Kasumi-1 (cell line): ENCODE measurements at places on chromosomes 2 and 18.

DNA sequence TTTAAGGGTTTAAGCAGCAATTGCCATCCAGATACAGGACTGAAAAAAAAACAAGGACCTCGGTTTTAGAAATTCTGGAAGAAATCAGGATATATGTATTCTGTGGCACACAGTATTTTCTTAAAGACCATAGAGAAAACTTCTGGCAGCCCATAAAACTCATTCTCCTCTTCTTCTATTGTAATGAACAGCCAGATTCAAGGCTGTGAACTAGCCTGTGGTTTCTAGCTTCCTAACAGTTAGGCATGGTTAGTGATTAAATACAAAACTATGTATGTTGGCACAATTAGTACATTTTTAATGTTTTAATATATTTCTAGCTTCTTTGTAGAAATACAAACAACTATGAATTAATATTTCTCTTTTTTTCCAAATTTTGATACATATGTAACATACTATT lies 555.7 kb downstream of the DSC3 start:
- no peak for DNase-seq

DNA sequence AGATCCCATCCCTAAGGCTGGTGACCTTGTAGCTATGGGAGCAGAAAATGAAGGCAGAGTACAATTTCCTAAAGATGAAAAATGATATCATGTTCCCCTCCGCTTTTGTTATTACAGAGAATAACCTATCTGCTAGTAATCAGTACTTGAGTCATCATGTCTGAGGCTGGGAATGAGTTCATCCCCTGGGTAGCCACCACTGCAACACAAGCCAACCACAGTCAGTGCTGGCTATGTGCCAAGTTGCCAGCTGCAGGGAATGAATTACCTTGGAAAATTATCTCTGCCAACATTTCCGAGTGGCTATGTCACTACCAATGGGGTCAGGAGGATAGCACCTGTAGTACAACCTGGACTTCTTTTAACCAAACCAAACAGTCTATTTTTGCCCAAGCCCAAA lies 1094.7 kb upstream of the DDX18 start:
- DNase-seq: no peak

- no peak for DNase-seq
These were observed 98.2 kb downstream of the TANC1 start for GRCh38 chr2:159066541-159067156.

- DNase-seq: no peak
These were observed 27.5 kb downstream of the FIGN start for GRCh38 chr2:163708265-163708664.

DNA sequence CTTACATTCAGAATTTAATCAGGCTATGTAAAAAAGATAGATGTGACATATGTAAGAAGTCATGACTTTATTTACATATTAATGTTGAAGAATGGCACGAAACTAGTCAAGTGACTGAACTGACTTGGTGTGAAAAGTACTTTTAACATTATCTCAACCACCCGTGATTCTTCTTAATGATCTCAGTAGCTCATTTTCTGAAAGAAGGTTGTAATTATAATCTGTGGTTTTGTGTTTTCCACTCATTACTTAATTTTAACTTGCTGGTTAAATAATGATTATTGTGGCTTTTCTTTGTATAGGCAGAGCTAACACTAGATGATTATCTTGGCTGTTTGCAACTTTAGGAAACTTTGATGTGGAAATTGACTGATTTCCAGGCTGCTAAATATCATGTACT lies 18.5 kb downstream of the KCNJ13 start:
- DNase-seq: no peak

GRCh38 chr2:145166731-145167302 lies 646.9 kb upstream of the ZEB2 start:
- DNase-seq: no peak

- DNase-seq: no peak
These were observed 58.2 kb downstream of the ACKR3 start for GRCh38 chr2:236627841-236628240.

DNA sequence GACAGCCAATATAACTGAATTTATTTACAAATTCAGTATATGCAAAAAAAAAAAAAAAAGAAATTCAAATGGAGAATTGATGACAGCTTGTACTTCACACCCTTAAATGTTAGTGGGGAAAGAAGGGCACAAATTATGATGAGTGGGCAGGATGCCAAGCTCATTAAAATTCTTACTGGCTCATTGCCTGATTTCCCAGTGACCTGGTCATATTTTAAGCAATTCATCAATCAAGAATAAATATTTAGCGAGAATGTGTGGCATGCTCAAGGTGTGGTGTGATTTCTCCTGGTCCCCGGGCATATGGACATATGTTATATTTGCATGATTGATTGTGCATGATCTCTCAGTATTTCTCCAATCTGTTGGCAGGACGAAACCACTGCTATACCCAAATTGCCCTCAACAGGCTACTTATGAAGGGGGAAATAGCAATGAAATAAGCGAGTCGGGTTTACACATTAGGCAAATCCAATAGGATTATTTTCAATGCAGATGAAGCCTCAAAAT lies 883.0 kb downstream of the LRRTM4 start:
- no peak for DNase-seq

GRCh38 chr2:37619959-37620300 lies 51.5 kb downstream of the CDC42EP3 start:
- no peak for DNase-seq

DNA sequence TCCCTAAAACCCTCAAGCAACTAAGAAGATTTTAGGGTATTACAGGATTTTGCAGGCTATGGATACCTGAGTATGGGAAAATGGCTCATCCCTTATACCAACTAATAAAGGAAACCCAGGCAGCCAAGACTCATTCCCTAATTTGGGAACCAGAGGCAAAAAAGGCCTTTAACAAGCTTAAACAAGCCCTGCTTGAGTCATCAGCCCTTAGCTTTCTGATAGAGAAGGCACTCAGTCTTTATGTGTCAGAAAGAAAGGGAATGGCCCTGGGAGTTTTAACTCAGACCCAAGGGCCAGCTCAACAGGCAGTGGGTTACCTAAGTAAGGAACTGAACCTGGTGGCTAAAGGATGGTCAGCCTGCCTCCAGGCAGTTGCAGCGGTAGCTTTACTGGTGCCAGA lies 96.9 kb upstream of the RMP24 start:
- DNase-seq: no peak

DNA sequence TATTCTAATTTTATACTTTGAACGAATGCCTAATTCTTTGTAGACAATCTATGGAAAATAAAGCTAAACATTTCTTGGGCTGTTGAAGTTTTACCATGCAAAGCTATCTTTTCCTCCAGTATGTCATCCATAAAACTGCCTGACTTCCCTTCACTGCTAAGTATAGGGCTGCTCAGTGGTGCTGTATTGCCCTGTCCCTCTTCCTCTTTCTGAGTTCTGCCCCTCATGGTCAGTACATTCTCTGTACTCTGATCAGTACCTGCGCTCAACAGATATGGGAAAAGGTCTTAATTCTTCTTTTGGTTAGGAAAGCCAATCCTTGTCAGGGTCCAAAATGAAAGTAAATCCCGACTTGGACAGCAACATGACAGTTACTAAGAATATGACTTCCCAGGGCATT lies 321.9 kb downstream of the RAD51AP2 start:
- DNase-seq: peak; percentile 3

- DNase-seq: no peak
These were observed 10.5 kb upstream of the FAM171B start for GRCh38 chr2:186683341-186683740.

DNA sequence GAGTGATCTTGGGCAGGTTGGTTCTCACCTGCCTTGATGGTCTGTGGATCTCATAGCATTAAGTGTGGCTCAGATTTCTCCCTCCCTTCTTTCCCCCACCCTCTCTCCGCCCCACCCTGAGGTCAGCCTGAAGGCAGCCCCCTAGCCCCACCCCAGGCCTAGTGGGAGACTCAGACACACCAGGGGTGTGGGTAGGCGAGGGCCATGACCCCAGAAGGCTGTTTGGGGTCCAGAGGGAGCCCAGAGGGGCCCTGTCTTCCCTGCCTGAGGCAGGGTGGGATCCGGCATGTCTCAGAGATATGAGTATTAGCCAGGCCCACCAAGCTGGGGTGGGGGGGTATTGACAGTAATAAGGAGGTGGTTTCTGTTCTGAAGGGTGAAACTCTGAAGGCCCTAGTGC lies 160.5 kb downstream of the GLI2 start:
- no peak for DNase-seq

DNA sequence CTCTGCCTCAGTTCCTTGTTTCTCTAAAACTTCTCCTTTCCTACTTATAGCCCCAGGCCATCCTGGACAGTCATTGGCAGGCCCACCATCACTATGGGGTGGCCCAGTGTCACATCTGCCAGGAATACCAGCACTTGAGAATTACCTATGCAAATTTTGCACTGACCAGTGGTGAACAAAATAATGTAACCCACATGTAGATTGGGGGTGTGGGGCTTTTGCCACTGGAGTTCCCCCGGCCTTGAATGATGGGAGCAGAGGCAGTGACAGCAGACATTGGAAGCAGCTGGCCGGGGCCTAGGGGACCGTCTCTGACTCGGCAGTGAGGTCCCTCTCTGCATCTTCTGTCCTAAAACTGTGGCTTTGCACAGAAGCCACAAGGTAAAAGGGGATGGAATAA lies 24.9 kb upstream of the DNMT3A start:
- DNase-seq: no peak

DNA sequence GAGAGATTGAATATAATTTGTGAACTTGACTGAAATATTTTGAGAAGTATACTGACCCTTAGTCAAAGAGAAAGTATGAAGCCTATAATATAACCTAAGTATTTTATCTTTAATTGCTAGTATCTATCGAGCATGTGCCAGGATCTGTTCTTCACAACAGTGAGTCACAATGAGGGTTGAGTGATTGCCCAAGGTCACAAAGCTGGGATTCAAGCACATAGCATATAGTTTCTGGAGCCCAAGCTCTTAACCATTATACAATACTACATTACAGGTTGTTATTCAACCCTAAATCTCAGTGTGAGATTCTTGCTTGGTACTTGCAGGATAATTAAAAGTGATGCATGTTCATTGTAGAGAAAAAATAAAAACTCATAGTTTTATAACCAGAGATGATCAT lies 97.2 kb downstream of the RAB3GAP1 start:
- DNase-seq: no peak

- DNase-seq: peak; percentile 65
These were observed 23.5 kb upstream of the RPL37A start for GRCh38 chr2:216474925-216475670.

- DNase-seq: no peak
These were observed 50.4 kb upstream of the ASXL2 start for GRCh38 chr2:25928668-25929067.

DNA sequence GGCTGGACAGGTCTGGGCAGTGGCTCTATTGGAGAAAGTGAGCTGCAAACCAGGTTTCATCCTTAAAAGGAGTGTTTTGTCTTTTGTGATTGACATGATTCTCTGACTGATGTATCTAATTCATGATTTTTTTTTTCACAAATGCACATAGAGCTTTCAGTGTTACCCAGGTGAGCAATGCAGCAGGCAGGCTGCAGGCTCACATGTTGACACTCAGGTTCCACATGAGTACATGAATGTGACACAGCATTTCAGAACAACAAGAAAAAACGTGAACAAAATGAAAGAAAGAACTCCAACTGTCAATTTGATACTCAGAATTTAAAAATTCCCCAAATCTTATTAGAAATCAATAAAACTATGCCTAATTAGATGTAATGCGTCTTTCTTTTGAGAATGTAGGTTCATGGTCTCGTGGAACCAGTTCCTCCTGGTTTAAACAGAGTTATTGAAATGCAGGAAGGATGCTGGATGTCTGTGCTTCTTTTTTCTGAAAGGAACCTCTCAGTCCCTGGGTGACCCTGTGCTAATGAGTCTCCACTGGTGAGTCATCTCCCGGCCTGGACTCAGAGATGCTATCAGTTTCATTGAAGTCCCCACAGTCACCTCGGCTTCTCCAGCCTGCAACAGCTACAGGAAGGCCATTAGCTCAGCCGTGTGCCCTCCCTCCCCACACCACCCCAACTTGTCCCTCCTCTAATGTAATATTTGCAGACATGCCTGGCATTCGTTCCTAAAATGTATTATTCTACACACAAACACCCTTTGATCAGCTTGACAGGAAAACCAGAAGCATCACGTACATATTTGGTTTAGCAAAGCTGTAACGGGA lies 430.4 kb downstream of the LPIN1 start:
- peak; percentile 64 for DNase-seq

- DNase-seq: no peak
These were observed 1.1 kb downstream of the PNKD start for GRCh38 chr2:218271487-218271797.

- no peak for DNase-seq
These were observed 836.3 kb upstream of the ACVR2A start for GRCh38 chr2:147008481-147008880.

- DNase-seq: no peak
These were observed 96.0 kb downstream of the TMEM17 start for GRCh38 chr2:62410015-62410453.

GRCh38 chr2:159266554-159266953 lies 19.9 kb downstream of the WDSUB1 start:
- DNase-seq: no peak
